Nephron progenitor cell (in vitro differentiated cells): ENCODE measurements at places on chromosomes 1 and 21.

GRCh38 chr1:112688781-112689193 is 14.3 kb downstream of the MOV10 start:
- DNase-seq = no peak

GRCh38 chr1:21304488-21304887 is 14.2 kb upstream of the ECE1 start:
- DNase-seq = no peak

GRCh38 chr1:51203121-51203873 is 32.8 kb upstream of the RNF11 start:
- DNase-seq = no peak

- no peak for DNase-seq
These were observed 20.0 kb downstream of the ATAD3B start for GRCh38 chr1:1491601-1492000.

- DNase-seq = peak; percentile 46
These were observed 6.9 kb upstream of the GPR153 start for GRCh38 chr1:6267686-6268322.

DNA sequence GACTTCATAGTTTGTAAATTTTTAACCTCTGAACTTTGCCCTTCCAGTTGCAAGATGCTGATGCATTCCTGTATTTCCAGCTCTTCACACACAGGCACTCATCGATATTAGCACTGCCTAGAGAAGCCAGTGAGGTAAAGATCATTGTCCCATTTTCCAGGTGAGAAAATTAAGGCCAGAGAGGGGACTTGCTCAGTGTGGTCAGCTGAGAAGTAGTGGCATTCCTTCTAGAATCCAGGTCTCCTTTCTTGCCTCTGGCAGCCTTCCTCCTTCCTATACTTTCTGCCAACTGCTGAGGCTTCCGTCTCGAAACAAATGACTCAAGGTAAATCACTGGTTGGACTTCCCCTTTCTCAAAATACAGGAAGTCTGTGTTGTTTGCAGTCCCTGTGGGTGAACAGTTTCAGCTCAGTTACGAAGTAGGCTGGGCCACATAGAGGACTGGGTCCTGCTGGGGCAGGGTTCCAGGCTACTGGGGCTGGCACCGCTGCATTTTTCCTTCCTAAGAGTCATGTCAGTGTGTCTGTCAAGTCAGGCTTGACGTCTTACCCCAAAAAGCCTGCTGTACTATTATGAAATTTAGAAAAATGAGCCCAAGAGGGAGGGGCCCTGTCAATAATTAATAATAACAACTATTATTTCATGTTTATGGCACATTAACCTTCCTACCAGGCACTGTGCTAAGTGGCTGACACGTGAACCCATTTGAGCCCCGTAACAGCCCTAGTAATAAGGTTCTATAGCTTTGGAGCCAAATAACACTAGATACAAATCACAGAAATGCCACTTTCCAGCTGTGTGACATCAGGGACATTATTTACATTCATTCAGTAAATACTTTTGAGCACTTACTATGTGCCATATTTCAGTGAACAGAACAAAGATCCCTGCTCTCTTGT is 16.6 kb upstream of the RNF19B start:
- DNase-seq = no peak

DNA sequence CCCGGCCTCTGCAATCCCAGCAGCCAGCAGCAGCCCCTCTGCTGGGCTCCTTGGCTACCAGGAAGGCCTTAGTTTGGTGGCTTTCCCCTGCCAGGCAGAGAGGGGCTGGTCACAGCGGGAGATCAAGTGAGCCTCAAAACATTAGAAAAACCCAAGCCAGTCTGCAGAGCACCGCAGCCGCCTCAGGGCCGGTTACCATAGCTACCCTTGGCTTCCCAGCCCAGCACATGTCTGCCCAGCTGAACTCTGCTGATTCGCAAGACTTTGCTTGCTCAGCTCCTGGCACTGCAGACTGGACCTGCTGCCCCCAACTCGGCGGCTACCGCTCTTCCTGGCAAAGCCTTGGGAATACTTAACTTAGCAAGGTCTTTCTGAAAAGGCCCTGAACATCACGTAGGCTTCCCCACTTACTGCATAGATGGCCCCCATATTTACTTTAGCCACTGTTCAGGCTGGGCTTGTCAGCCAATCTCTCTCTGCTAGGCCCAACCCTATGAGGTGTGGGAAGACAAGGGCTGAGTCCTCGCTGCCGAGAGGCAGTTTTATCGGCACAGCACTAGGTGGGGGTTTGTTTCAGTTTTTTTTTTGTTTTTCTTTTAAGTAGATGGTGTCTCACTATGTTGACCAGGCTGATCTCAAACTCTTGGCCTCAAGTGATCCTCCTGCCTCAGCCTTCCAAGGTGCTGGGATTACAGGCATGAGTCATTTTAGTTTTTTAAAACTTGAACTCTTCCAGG is 28.6 kb upstream of the PLEKHG5 start:
- DNase-seq = peak; percentile 63

GRCh38 chr21:31279986-31280385 is 64.1 kb downstream of the TIAM1 start:
- DNase-seq = no peak

DNA sequence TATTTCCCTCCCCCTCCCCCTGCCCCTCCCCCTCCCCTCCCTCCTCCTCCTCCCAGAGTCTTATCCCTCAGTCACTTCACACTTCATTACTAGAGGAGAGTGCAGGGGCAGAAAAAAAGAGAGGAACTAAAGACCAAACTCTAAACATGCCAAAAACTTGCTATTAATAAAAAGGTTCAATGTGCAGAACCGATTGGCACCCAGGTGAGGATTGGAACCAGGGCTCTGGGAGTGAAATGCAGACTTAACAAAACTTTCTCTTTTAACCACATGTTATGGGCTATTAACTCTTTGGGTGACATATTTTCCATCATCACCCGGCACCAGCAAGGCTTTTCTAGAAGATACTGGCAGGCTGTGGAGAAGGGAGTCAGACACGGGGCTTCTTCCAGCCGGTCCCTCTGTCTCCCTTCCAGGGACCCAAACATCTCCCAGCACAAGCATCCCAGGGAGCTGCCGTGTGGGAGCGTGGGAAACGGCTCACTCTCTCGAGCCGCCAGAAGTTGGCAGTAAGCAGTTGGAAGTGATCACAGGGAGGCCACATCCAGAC is 13.6 kb downstream of the NID1 start:
- DNase-seq = peak; percentile 29

- DNase-seq = no peak
These were observed 131.8 kb downstream of the PTPN14 start for GRCh38 chr1:214419650-214420049.

- DNase-seq = no peak
These were observed 64.1 kb downstream of the MAN1C1 start for GRCh38 chr1:25680701-25681100.

- DNase-seq = no peak
These were observed 105.5 kb downstream of the LYPLAL1 start for GRCh38 chr1:219279017-219279770.

DNA sequence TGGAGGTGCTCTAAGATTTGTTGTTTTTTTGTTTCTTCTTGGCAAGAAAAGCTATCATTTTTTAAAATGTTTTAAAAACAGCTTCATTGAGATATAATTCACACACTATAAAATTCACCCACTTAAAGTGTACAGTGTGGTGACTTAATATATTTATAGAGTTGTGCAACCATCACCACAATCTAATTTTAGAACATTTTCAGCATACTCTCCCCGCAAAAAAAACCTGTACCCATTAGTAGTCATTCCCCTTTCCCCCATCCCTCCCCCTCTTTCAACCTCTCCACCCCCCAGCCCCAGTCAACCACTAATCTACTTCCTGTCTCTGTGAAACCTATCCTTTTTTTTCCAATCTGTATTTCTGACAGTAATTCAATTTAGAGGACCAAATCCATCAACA is 30.6 kb downstream of the ZC3H11B start:
- no peak for DNase-seq

DNA sequence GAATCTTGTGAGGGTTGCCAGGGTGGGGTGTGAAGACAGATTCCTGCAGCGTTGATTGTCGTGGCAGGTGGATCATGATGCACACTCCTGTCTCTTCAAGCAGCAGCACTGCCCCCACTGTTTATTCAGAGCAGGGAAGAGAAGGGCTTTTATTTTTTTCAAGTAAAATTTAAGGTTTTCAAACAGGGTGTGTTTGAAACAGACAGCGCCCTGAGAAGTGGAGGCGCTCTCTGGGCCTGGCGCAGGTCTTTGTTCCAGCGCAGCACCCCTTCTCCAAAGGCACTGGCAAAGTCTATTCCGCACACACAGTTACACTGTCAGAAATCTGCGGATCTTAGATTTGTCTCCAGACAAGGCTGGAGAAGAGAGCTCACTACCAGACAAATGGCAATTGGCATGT is 7.0 kb downstream of the C1orf53 start:
- no peak for DNase-seq

DNA sequence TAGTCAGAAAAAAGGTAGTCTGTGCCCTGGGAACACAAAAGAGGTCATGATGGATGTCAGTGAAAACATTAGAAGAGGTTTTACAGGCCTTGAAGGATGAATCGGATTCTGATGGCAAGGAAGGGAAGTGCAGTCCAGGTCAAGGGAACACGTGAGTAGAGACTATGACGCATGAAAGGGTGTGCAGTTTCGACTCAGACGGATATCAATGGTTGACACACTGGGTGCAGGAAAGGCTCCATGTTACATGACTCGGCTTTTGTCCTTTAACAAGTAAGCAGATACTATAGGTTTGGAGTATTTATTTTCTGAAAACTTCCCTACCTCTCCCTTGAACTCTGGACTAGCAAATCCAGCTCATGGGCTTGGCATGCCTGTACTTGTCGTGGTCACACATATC is 55.3 kb downstream of the SEC16B start:
- DNase-seq = no peak

GRCh38 chr1:168691541-168691940 is 37.5 kb downstream of the DPT start:
- DNase-seq = no peak

GRCh38 chr1:28421744-28422143 is 52.2 kb downstream of the PHACTR4 start:
- no peak for DNase-seq

DNA sequence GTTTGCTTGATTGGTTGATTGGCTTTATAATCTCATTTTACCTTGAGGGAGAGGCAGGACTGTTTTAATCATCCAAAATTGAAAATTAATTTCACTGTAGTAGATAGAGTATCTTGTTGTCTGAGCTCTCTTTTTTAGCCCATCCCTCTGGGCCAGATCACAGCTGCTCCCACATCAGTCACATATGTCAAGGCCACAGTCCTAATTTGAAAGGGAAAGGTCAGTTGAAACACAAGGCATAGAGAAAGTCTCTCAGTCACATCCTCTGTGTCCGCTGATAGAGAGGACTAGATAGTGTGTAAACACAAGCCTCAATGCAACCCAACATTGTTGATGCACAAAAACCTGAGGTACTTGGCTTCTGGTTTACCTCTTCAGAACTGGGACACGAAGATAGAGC is 6.8 kb downstream of the C1orf74 start:
- no peak for DNase-seq

DNA sequence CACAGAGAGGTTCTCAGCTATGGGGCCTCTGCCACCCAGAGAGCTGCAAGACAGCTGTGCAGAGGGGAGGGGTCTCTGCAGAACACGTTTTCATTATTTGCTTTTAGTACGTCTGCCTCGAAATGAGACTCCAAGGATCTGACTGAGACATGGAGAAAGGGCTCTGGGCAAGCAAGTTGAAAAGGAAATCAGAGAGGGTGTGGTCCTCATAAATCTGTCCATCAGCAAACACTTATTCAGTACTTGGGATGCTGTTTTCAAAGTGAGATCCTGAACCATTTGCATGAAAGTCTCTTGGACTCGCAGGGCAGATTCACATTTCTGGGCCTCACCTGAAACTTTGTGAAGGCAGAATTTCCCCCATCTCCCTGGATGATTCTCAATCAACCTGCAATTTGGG is 197.4 kb upstream of the GALNT2 start:
- no peak for DNase-seq

- peak; percentile 80 for DNase-seq
These were observed at the start of gene NBL1 for GRCh38 chr1:19643602-19644394. Gene NBL1, plus strand, starts transcription at chr1:19644311. Its CDS starts 10,720 bp downstream, at chr1:19655031.

GRCh38 chr1:19682257-19682656 is 17.6 kb downstream of the HTR6 start:
- DNase-seq = no peak

GRCh38 chr21:14684071-14684470 is 138.0 kb upstream of the SAMSN1 start:
- no peak for DNase-seq

- no peak for DNase-seq
These were observed 14.0 kb upstream of the LGALS8 start for GRCh38 chr1:236509647-236510401.

- DNase-seq = no peak
These were observed 67.8 kb downstream of the NID1 start for GRCh38 chr1:235997049-235997448.

DNA sequence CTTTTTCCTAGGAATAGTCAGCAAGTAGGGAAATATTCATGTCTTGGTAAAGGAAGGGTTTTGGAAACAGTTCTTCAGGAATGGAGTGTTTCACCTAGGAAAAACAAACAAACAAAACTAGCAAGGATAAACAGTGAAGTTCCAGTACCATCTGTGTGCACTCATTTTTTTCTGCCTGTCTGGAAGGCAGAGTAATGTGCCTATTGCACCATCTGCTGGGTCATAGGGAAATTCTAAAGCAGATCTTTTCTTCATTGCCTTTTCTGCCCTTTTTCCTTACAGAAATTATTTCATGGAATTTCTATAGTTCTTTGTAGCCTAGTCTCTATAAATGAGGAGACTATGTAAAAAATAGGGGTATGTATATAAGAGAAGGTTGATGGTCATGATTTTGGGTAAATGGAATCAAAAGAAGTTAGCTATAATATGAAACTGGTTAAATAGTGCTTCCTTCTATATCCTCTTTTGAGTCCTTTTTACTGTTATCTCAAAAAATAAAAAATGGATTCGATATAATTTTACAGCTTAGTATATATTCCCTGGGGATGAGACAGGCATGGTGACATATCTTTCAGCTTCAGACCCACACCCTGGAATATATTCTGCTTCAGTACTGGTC is 3.4 kb upstream of the HRNR start:
- no peak for DNase-seq

DNA sequence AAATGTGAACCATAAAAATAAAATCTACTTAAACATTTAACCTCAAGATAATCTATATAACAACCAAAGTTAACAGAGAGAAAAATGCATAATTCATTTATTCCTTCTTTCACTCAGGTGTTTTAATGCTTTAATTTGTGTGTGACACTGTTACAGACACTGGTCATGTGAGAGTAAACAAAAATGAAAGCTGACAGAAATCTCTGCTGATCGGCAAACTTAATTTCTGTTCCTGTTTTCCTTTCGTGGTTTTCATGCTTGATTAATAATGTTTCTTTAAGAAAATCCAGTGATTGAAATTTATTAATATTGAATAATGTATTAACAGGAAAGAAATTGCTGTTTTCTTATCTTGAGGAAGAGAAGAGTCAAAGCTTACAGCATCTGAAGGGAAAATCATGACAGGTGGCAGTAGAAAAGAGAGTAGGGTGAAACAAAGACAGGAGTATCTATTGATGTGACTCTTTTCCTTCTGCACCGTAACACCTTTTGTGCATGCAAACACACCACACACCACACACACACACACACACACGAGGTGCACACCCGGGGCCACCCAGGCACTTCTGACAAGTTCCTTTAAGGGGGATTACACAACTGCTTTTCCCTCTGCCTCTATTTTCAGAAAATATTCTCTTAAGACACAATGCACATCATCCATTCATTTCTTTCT is 1.6 kb downstream of the OR2AK2 start:
- DNase-seq = no peak

GRCh38 chr1:172006660-172007059 is 165.4 kb downstream of the DNM3 start:
- no peak for DNase-seq

- DNase-seq = no peak
These were observed 54.4 kb downstream of the NR5A2 start for GRCh38 chr1:200081969-200082245.
